Natural killer cell (primary cell): ENCODE measurements at places on chromosomes 16 and 17. TPM values are rescaled to one million over a fixed set of nuclear protein-coding genes. Genes with fewer than 3 reads are reported as not detected.

- H3K27ac ChIP-seq: no peak overlapping the region
- no peak for DNase-seq
- H3K27me3 ChIP-seq: no peaks in the 10 kb centered on the region
- H3K4me1 ChIP-seq: peaks cover 19% of the 10 kb centered on the region
- H3K36me3 ChIP-seq: no peaks in the 10 kb centered on the region
- H3K4me3 ChIP-seq: no peak overlapping the region
Observed at GRCh38 chr17:82989881-82990280, 89.5 kb upstream of the METRNL start.

- H3K27ac ChIP-seq: no peak overlapping the region
- H3K36me3 ChIP-seq: no peaks in the 10 kb centered on the region
- H3K4me1 ChIP-seq: no peaks in the 10 kb centered on the region
- no peak for DNase-seq
- no peaks in the 10 kb centered on the region for H3K27me3 ChIP-seq
Observed at GRCh38 chr17:72295916-72296315, 175.1 kb downstream of the SOX9 start.

DNA sequence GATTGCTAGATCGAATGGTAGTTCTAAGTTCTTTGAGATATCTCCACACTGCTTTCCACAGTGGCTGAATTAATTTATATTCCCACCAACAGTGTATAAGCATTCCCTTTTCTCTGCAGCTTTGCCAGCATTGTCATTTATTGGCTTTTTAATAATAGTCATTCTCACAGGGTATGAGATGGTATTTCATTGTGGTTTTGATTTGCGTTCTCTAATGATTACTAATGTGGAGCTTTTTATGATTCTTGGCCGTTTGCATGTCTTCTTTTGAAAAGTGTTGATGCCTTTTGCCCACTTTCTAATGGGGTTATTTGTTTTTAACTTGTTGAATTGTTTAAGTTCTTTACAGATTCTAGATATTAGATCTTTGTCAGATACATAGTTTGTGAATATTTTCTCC, 36.5 kb upstream of the BCAS3 start:
- no peak for DNase-seq
- H3K27ac ChIP-seq: no peak overlapping the region
- no peaks in the 10 kb centered on the region for H3K4me1 ChIP-seq

- no peaks in the 10 kb centered on the region for H3K36me3 ChIP-seq
- no peak overlapping the region for H3K4me3 ChIP-seq
- no peak overlapping the region for H3K27ac ChIP-seq
- peaks cover 3% of the 10 kb centered on the region for H3K4me1 ChIP-seq
- DNase-seq: no peak
Observed at GRCh38 chr17:34172390-34172918, 82.6 kb upstream of the CCL2 start.

- H3K27me3 ChIP-seq: no peaks in the 10 kb centered on the region
- DNase-seq: no peak
- H3K4me3 ChIP-seq: no peak overlapping the region
- no peaks in the 10 kb centered on the region for H3K4me1 ChIP-seq
- no peak overlapping the region for H3K27ac ChIP-seq
Observed at GRCh38 chr17:73838815-73839214, 194.6 kb upstream of the SDK2 start.

- no peaks in the 10 kb centered on the region for H3K36me3 ChIP-seq
- H3K27ac ChIP-seq: no peak overlapping the region
- no peak for DNase-seq
- H3K4me3 ChIP-seq: no peak overlapping the region
- no peaks in the 10 kb centered on the region for H3K27me3 ChIP-seq
Observed at GRCh38 chr17:27276653-27277156, 17.2 kb upstream of the WSB1 start.

DNA sequence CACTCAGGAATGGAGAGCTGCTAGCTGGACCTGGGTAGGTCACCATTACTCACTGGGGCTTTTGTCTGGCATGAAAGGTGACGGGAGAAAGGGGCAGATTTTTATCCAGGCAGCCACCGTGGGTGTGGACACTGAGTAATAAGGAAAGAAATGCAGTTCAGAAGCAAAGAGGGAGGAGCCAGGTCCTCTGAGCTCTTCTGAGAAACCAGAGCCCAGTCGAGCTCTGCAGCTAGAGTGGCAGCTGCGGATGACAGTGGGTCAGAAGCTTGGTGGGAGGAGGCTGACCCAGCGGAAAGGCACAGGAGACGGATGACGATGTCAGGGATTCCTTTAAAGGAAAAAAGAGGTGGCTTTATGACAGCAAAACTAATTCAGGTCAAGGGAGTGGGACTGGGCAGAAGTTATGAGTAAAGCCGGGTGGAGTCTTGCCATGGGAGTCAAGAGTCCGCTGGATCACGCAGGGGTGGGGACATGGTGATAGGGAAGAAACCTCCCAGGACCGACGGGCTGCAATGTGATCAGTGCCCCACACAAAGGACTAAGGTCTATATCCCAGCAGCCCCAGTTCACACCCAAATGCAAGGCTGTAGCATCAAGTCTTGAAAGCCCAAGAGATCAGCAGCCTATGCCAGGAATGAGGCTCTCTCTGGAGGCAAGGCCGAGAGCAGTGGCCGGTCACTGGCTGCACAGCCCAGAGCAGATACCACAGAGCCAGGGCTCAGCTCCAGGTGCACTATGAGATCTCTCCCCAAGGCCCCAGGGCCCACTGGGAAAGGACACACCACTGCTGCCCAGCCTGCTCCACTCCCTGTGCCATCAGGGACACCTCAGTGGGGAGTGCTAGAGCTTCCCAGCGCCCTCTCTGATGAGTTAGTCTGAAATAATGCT, 6.3 kb upstream of the MNT start:
- H3K27ac ChIP-seq: no peak overlapping the region
- H3K4me3 ChIP-seq: no peak overlapping the region
- H3K27me3 ChIP-seq: no peaks in the 10 kb centered on the region

- peaks cover under 1% of the 10 kb centered on the region for H3K36me3 ChIP-seq
- no peak for DNase-seq
- H3K27ac ChIP-seq: no peak overlapping the region
- no peaks in the 10 kb centered on the region for H3K27me3 ChIP-seq
- H3K4me1 ChIP-seq: peaks cover 10% of the 10 kb centered on the region
Observed at GRCh38 chr17:75909051-75909811, 4.5 kb upstream of the MRPL38 start.

DNA sequence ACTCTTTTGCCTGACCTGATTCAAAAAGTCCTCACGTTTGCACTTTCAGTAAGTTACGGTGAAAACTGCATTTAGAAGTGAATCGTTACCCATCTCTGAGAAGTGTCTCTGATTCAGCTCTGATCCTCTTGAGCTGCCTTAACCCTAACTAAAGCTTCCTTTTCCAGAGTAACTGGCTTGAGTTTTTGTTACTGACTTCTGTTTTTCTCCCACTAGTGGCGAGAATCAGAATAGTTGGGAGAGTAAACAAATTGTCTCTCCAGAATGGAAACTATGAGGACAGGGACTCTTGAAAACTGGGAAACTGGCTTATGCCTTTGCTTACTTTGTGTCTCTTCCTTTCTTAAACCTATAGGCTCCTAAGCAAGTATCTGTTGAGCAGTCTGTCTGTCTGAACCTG, 31.3 kb upstream of the KPNB1 start:
- no peaks in the 10 kb centered on the region for H3K27me3 ChIP-seq
- H3K27ac ChIP-seq: no peak overlapping the region
- H3K36me3 ChIP-seq: peaks cover 49% of the 10 kb centered on the region
- no peaks in the 10 kb centered on the region for H3K4me1 ChIP-seq
- no peak for DNase-seq

GRCh38 chr17:57086069-57086930, 1.3 kb downstream of the AKAP1 start:
- peak overlapping the region; percentile 80 for H3K4me3 ChIP-seq
- peaks cover 14% of the 10 kb centered on the region for H3K4me1 ChIP-seq
- peak; percentile 19 for DNase-seq
- H3K27me3 ChIP-seq: no peaks in the 10 kb centered on the region
- no peaks in the 10 kb centered on the region for H3K36me3 ChIP-seq

- no peak overlapping the region for H3K4me3 ChIP-seq
- DNase-seq: no peak
- peaks cover 5% of the 10 kb centered on the region for H3K4me1 ChIP-seq
- no peak overlapping the region for H3K27ac ChIP-seq
Observed at GRCh38 chr17:4588391-4588790, 4.1 kb downstream of the SMTNL2 start.

- no peak for DNase-seq
- no peak overlapping the region for H3K27ac ChIP-seq
- no peaks in the 10 kb centered on the region for H3K4me1 ChIP-seq
- no peaks in the 10 kb centered on the region for H3K36me3 ChIP-seq
Observed at GRCh38 chr17:45656527-45657181, 127.5 kb upstream of the CRHR1 start.

DNA sequence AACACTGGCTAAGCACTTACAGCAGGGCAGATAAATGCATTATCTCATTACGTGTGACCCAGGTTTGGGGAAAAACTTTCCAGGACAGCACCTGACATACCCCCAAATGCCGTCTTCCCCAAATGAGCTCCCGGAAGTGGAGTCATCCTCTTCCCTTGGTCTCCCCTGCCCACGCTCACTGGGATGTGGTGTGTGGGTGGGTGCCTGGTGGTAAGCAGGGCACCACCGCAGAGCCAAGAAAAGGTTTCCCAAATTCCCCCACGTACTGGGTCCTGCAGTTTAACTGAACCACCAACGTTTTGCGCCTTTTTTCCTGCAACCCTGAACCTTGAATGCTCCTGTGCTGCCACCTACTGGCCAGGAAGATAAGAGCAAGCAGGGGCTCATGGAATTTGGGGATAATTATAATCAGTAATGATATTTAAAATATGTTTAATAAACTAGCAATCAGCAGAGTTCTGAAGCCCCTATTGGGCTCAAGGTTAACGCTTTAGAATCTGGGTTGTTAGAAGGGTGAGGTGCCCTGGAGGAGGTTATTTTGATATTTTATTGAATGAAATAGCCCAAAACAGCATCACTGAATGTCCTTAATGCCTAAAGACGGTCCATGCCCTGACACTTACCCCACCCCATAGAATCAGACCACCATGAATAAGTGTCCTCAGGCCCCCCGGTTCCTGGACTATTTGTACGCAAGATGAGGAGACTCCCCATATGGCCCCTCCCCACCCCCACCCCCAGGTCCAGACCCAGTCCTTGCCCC, 8.0 kb downstream of the SPPL2C start:
- peak; percentile 78 for DNase-seq
- no peaks in the 10 kb centered on the region for H3K36me3 ChIP-seq
- no peaks in the 10 kb centered on the region for H3K4me1 ChIP-seq
- H3K27me3 ChIP-seq: no peaks in the 10 kb centered on the region
- no peak overlapping the region for H3K27ac ChIP-seq

- H3K4me1 ChIP-seq: peaks cover 6% of the 10 kb centered on the region
- H3K27me3 ChIP-seq: no peaks in the 10 kb centered on the region
- H3K27ac ChIP-seq: no peak overlapping the region
- H3K4me3 ChIP-seq: no peak overlapping the region
- DNase-seq: no peak
- no peaks in the 10 kb centered on the region for H3K36me3 ChIP-seq
Observed at GRCh38 chr17:29240968-29241963, 5.4 kb upstream of the CRYBA1 start.

GRCh38 chr17:7839190-7839875, 5.3 kb downstream of the KDM6B start:
- H3K36me3 ChIP-seq: no peaks in the 10 kb centered on the region
- peaks cover 72% of the 10 kb centered on the region for H3K4me1 ChIP-seq
- peak; percentile 46 for DNase-seq
- no peaks in the 10 kb centered on the region for H3K27me3 ChIP-seq
- no peak overlapping the region for H3K4me3 ChIP-seq

GRCh38 chr16:11042191-11042590, 97.8 kb downstream of the CLEC16A start:
- no peak for DNase-seq
- H3K27ac ChIP-seq: no peak overlapping the region
- no peaks in the 10 kb centered on the region for H3K4me1 ChIP-seq
- H3K36me3 ChIP-seq: peaks cover 39% of the 10 kb centered on the region

- no peaks in the 10 kb centered on the region for H3K27me3 ChIP-seq
- H3K4me1 ChIP-seq: peaks cover 30% of the 10 kb centered on the region
- peaks cover 27% of the 10 kb centered on the region for H3K36me3 ChIP-seq
- peak overlapping the region; percentile 92 for H3K27ac ChIP-seq
- no peak for DNase-seq
Observed at GRCh38 chr16:28846933-28847273, 755 bp upstream of the TUFM start.

DNA sequence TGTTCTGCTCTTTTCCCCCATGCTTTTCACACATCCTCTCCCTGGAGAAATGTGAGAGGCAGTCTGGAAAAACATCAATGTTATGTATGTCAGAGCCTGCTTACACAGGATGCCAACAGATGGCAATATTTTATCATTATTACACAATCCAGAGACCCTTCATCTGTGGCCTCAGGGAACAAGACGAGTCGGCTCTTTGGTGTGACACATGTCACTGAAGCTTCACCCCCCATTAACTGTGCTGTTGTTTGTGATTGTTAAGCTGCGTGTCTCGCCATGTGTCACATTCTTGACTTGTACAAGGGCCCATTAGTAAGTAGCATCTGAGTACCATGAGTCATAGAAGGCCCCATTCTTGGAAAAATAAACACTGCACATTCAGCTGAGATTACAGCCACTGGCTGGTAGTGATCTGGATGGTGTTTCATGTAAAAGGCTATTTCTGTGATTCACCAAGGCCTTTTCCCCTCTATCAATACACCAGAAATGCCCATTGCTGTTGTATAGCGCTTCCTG, 682.1 kb upstream of the SOX9 start:
- H3K4me3 ChIP-seq: no peak overlapping the region
- H3K4me1 ChIP-seq: no peaks in the 10 kb centered on the region
- no peak for DNase-seq

DNA sequence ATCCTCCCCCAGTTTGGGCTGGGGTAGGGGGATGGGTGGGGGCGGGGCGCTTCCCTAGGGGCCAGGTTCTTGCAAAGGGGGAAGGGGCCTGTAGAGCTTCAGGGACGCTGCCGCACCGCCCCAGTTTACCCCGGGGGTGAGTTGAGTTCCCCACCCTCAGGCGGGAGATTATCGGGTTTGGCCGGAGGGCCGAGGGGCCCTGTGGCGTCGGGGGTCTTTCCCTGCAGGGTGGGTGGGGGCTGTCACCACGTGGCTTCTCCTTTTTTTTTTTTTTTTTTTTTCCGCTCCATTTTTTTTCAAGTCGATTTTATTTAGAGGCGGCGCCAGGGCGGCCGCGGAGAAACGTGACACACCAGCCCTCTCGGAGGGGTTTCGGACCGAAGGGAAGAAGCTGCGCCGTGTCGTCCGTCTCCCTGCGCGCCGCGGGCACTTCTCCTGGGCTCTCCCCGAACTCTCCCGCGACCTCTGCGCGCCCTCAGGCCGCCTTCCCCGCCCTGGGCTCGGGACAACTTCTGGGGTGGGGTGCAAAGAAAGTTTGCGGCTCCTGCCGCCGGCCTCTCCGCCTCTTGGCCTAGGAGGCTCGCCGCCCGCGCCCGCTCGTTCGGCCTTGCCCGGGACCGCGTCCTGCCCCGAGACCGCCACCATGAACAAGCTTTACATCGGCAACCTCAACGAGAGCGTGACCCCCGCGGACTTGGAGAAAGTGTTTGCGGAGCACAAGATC, at the start of gene IGF2BP1:
Gene IGF2BP1 (plus strand): TSS at position 283 of the 724 bp plus-strand sequence. CDS start 361 bp downstream, at position 644.
- peaks cover 37% of the 10 kb centered on the region for H3K4me1 ChIP-seq
- no peak within 1 kb of the TSS for H3K27ac ChIP-seq
- H3K36me3 ChIP-seq: no peaks in the 10 kb centered on the region
- DNase-seq: peak; percentile 46

Gene SMIM36
- total RNA-seq: not detected

Gene CCL17
- total RNA-seq: not detected

Gene ESRP2
- total RNA-seq: not detected

Gene CCL7
- total RNA-seq: not detected

Gene C17orf67
- 3.4 TPM for total RNA-seq

Gene CTRB1
- total RNA-seq: not detected

Gene CPHXL
- total RNA-seq: not detected

Gene PRSS22
- total RNA-seq: 1.5 TPM
